ENCODE measurements at places on chromosomes 11 and 22. TPM values are rescaled to one million over a fixed set of nuclear protein-coding genes. Genes with fewer than 3 reads are reported as not detected.
A peak's percentile ranks its signal among the peaks of the same experiment; 100 is the strongest.

PIK3IP1 gene
- total RNA-seq = 40.1 TPM

- peak; percentile 86 for DNase-seq
These were observed 20.3 kb upstream of the MICAL3 start for GRCh38 chr22:18044548-18045271.

DNA sequence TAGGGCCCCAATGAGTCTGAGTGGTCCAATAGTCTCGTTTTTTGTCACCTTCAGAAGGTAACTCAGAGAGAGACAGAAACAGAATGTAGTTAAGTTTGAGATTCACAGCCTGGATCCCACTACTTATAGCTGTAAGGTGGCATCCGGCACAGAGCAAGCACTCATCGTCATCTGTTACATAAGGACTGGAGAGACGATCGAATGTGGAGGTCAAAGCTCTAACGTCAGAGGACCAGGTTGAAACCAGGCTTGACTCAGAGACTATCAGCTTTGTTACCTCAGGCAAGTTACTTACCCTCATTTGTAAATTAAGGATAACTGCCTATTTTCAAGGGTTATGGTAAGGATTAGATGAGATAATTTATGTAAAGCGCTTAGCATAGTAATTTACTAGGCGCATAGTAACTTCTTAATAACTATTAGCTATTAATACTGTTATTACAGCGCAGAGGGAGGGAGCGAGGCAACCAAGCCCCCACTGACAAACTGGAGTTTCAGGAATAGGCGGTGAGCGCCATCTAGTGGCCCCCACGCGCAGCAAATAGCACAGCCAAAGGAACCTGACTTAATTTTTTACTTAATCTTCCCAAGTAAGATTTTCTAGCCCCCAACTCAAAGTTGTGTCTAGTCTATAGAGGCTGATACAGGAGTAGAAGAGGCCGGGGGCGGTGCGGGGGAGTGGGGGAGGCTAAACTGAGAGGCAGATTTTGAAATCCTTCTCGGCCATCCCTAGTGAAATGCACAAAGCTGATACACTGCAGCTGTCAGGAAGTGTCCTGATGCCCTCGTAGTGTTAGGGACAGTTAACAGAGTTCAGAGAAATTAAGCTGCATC is 29.0 kb upstream of the API5 start:
- peak; percentile 79 for DNase-seq

GRCh38 chr22:46003271-46004091 is 26.5 kb upstream of the WNT7B start:
- DNase-seq = peak; percentile 92

DNA sequence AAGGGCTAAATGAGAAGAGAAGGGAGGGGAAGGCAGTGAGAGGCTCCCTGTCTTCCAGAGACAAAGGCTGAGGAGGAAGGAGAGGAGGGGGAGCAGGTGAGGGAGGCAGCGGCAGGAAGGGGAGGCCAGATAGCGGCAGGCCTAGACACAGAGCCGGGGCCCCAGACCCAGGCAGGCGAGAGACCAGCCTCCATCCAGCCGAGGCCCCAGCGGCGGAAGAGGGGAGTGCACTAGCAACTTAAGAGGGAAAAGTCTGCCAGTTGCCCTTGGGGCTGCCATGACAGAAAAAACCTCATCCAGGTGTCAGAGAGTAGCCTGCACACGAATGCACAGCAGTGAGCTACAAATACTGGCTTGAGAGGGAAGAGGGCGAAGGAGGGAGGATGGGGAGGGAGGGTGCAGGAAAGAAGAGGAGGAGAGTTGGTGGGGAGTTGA is 46.7 kb downstream of the IGLL1 start:
- peak; percentile 63 for DNase-seq

DNA sequence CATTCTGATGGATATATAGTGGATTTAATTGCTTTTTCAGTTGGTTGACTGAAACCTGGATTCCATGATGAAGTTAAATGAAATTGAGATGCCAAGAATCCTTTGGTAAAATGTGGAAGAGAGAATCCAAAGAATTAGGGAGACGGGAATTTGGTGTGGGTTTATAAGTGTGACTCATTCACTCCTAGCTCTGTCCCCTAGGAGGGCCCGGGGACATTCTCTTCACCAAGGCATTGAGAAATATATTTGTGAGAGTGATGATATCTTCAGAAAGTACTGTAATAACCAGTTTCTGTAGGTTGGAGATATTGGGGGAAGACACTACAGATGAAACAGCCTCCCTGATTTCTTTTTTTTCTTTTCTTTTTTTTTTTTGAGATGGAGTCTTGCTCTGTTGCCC is 13.6 kb upstream of the PHOX2A start:
- DNase-seq = no peak

DNA sequence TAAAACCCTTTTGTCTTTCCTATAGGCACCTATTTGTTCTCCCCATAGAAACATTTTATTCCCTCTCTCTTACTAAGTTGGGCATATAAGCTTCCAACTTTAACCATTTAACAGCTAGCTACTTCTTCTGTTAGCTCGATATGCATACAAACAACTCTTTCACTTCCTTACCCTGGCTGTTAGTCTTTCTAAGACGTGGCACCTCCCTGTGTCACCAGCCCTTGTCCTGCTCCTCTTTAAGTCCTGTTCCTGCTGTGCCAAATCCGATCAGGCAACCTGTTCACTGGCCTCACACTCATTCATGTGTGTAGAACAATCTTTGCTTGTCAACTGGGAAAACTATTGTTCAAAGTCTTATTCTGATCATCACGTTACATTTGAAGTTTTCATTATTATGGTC is 1376.1 kb upstream of the TENM4 start:
- DNase-seq = no peak

GRCh38 chr11:416051-416756 is 1.4 kb upstream of the SIGIRR start:
- no peak for DNase-seq

- peak; percentile 72 for DNase-seq
These were observed 31.1 kb downstream of the GRAMD1B start for GRCh38 chr11:123461164-123461563.

DNA sequence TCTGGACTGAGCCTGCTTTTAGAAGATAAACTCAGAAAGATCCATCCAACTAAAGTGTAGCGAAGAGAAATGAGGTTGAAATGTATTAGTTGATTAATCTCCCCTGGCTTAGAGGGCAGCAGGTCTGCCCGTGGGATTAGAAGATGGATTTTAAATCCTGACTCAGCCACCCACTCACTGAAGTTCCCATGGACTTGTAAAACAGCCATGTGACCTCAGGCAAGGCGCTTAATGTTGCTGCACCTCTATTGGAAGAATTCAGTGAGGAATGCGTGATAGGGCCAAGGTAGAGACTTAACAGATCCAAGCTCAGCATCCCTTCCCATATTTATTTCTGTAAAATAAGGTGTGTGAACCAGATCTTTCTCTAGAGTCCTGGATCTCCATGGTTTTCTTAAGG is 45.1 kb upstream of the ELF5 start:
- DNase-seq = no peak

DNA sequence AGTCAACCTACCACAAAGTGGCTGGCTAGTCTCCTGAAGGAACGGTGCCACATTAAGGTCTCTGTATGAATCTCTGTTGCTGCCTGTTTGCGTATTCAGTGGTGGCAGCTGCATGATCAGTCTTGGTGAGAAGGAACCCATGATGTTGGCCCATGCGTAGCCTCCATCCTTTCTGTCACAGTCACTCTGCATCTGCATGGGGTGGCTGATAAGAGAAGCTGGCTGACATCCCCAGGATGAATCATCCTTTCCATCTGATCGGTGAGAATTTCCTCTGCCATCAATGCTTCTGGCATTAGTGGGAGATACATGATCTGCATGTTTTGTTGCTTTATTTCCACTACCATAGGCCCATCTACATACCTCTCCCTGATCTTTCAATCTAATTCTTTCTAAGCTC is 199.0 kb upstream of the NECTIN1 start:
- DNase-seq = no peak

DNA sequence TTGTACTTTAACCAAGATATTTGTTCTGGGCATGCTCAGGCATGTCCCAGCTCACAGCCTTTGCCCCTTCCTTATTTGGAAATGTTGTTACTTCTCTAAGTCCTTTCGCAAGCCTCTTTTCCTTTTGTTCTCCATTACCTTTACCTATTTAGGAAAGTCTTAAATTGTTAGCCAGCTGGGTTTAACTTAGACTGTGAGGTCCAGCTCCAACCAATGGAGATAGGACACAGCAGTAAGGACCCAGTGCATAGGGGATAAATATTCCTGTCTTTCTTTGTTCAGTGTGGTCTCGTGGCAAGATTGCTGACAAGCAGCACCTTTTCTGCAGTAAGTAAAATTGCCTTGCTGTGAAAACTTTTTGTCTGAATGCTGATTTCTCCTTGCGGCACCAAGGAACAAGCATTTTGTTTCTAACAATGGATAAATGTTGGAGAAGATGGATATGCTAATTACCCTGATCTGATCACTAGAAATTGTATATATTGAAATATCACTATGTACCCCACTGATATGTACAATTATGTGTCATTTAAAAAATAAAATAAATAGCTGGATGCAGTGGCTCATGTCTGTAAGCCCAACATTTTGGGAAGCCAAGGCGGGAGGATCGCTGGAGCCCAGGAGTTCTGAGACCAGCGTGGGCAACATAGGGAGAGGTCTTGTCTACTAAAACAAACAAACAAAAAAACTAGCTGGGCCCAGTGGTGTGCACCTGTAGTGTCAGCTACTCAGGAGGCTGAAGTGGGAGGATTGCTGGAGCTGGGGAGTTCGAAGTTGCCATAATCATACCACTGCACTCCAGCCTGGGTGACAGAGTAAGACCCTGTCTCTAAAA is 31.9 kb upstream of the FTH1 start:
- DNase-seq = no peak

GRCh38 chr11:66361502-66361941 is 10.0 kb downstream of the SLC29A2 start:
- DNase-seq = peak; percentile 73

INS gene
- not detected for total RNA-seq

DNA sequence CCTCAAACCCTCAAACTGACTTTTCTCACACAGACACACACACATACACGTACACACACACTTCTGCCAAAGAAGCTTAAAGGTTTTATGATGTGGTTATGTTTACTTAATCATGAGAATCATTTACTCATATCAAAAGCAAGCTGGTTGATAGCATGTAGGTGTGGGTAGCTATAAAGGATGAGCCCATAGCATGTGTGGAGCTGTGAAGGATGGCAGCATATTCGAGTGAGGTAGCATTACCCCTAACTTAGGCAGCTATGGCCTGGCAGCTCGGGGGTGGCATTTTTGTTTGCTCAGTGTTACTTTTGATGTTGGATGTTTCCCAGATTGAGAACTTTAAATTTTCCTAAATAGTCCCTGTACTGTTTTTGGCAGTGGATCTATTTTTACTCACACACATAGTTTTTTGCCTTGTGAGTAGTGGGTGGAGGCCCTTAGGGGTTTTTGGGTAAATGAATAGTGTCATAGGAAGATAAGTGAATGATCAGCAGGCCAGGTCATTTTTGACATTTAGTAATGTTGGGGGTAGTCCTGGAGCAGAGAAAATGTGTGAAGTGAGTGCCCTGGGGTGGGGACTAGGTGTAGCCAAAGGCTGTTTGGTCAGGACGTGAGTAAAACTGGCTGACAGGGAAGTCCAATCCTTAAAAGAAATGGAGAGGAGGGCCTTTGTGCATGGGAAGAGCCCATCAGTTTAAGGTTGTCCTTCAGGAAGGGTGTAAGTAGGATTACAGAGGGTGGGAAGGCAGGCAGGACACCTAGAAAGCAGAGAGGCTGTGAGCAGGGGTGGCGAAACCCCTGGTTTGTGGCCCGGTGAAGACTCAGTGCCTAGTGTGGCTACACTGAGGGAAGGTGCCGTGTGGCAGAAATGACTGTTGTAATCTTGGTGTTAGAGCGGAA is 7.1 kb downstream of the YWHAH start:
- peak; percentile 23 for DNase-seq

TRIM6 gene
- 3.6 TPM for total RNA-seq

- DNase-seq = no peak
These were observed 17.9 kb upstream of the HYLS1 start for GRCh38 chr11:125869521-125869920.

DNA sequence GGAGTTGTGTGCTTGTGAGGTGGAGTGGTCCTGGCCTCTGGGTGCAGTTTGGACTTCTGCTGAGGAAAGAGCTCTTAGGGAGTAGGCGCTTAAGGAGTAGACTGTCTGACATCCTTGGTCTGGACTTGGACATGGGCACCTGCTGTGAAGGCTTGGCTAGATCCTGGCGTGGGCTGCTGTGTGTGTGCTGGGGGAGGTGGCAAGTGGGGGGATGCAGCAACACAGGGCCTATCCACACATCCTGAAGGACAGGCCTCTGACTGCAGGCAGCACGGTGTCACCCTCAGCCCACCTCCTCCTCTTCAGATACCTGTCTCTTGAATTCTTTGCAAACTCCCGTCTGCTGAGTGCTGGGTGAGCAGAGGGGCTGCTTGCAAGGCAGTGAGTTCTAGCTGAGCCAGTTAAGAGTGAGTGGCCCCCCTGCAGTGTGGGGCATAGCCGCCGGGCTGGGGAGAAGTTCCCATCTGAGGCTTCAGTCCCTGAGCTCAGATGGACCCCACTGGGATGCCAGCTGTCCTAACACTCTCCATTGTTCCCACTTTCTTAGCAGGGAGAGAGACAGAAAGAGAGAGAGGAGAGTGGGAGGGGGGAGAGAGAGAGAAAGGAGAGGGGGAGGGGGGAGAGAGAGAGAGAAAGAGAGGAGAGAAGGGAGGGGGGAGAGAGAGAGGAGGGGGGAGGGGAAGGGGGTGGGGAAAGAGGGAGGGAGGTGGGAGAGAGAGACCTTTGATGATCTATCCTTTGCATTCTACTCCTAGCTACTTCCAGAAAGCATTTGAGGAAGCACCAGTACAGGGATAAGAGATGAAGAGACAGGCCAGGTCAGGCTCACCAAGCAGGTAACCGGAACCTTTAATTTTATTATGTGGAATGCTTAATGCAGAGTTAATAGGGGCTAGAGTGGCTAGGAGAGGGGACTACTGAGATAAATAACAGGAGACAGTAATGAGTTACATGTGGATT is 12.6 kb downstream of the SOX10 start:
- DNase-seq = peak; percentile 39

DNA sequence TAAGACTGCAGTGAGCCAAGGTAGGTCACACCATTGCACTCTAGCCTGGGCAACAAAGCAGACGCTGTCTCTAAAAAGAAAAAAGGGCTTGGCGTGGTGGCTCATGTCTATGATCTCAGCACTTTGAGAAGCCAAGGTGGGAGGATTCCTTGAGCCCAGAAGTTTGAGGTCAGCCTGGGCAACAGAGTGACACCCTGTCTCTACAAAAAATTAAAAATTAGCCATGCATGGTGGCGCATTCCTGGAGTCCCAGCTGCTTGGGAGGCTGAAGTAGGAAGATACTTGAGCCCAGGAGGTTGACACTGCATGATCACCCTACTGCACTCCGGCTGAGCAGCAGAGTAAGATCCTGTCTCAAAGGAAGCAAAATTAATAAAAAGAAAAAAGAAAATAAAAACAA is 38.9 kb upstream of the RDX start:
- no peak for DNase-seq

DRD2 gene
- total RNA-seq = not detected

- no peak for DNase-seq
These were observed 13.4 kb downstream of the LGR4 start for GRCh38 chr11:27459191-27459590.

GRCh38 chr11:17543574-17544180 is 539 bp downstream of the USH1C start:
- DNase-seq = peak; percentile 78

TBX10 gene
- not detected for total RNA-seq

SYCE3 gene
- not detected for total RNA-seq

OR52E8 gene
- not detected for total RNA-seq

Data from osteoblast (primary cell).